ENCODE measurements at places on chromosomes 2 and 18. TPM values are rescaled to one million over a fixed set of nuclear protein-coding genes. Genes with fewer than 3 reads are reported as not detected.

Gene TLX2
- not detected for total RNA-seq

Gene CYP20A1
- total RNA-seq, result 8.9 TPM

- no peaks in the 10 kb centered on the region for H3K4me1 ChIP-seq
- DNase-seq, result no peak
- no peak overlapping the region for H3K27ac ChIP-seq
- no peak overlapping the region for H3K4me3 ChIP-seq
- H3K36me3 ChIP-seq, result no peaks in the 10 kb centered on the region
Measured at GRCh38 chr2:198191651-198192050, 387.3 kb downstream of the PLCL1 start.

- H3K27ac ChIP-seq, result peak overlapping the region; percentile 91
- H3K27me3 ChIP-seq, result no peaks in the 10 kb centered on the region
- H3K36me3 ChIP-seq, result no peaks in the 10 kb centered on the region
- H3K4me3 ChIP-seq, result no peak overlapping the region
- peaks cover 60% of the 10 kb centered on the region for H3K4me1 ChIP-seq
- no peak for DNase-seq
Measured at GRCh38 chr2:108586631-108587030, 52.4 kb downstream of the LIMS1 start.

DNA sequence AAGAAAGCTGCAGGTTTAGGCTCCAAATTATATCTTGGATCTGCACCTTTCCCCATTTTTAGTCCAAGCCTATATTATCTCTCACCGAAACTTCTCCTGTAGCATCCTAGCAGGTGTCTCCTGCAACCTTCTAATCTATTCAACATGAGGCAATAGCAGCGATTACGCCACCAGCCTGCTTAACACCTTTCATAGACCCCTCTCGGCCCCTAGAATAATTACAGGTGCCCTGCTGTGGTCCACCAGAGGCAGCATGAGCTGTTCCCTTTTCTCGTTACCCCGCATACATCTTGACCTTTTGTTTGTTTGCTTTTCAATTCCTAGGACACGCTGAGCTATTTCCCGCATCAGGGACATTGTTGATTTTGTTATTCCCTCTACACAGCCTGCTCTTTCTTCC, 361.9 kb downstream of the CYRIA start:
- DNase-seq, result no peak
- H3K36me3 ChIP-seq, result no peaks in the 10 kb centered on the region
- no peaks in the 10 kb centered on the region for H3K27me3 ChIP-seq

GRCh38 chr2:9377461-9378097, 45.7 kb downstream of the ITGB1BP1 start:
- H3K27me3 ChIP-seq, result no peaks in the 10 kb centered on the region
- peak overlapping the region; percentile 73 for H3K27ac ChIP-seq
- H3K36me3 ChIP-seq, result peaks cover 32% of the 10 kb centered on the region

- no peak overlapping the region for H3K4me3 ChIP-seq
- H3K27me3 ChIP-seq, result no peaks in the 10 kb centered on the region
- H3K36me3 ChIP-seq, result no peaks in the 10 kb centered on the region
- peaks cover 63% of the 10 kb centered on the region for H3K4me1 ChIP-seq
- H3K27ac ChIP-seq, result peak overlapping the region; percentile 36
Measured at GRCh38 chr18:48990481-48991318, 39.9 kb upstream of the SMAD7 start.

GRCh38 chr2:132875193-132875592, 205.2 kb upstream of the LYPD1 start:
- no peaks in the 10 kb centered on the region for H3K36me3 ChIP-seq
- H3K27ac ChIP-seq, result no peak overlapping the region
- no peak for DNase-seq
- no peak overlapping the region for H3K4me3 ChIP-seq
- H3K27me3 ChIP-seq, result no peaks in the 10 kb centered on the region
- H3K4me1 ChIP-seq, result peaks cover 3% of the 10 kb centered on the region

Gene CHRNG
- not detected for total RNA-seq

Gene UGGT1
- total RNA-seq, result 28.8 TPM

- no peaks in the 10 kb centered on the region for H3K27me3 ChIP-seq
- H3K27ac ChIP-seq, result no peak overlapping the region
- peaks cover 34% of the 10 kb centered on the region for H3K4me1 ChIP-seq
- no peak for DNase-seq
- no peaks in the 10 kb centered on the region for H3K36me3 ChIP-seq
- H3K4me3 ChIP-seq, result no peak overlapping the region
Measured at GRCh38 chr2:191569025-191569424, 108.9 kb upstream of the NABP1 start.

GRCh38 chr18:43578706-43579105, 301.4 kb upstream of the SYT4 start:
- H3K36me3 ChIP-seq, result no peaks in the 10 kb centered on the region
- no peak overlapping the region for H3K27ac ChIP-seq
- no peaks in the 10 kb centered on the region for H3K4me1 ChIP-seq

DNA sequence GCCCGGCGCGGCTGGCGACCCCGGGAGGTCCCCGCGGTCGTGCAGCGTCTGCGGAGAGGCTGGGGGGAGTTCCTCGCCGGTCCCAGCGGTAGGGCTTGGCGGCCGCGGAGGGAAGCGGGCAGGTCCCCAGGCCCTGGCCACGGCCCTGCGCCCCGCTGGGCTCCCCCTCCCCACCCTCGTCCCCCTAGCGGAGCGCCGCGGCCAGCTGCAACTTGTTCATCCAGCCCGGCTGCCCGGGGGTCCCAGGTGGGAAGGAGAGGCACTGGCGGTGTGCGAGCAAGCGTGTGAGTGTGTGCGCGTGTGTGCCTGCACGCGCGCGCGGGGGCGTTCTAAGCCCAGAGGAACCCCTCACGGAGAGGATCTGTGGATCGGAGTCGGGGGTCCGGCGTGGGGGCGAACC, 1.3 kb downstream of the PTPRM start:
- peaks cover 17% of the 10 kb centered on the region for H3K4me1 ChIP-seq
- H3K4me3 ChIP-seq, result peak overlapping the region; percentile 92
- DNase-seq, result peak; percentile 56

Gene PRSS56
- total RNA-seq, result not detected

Gene B3GNT7
- 12.6 TPM for total RNA-seq

GRCh38 chr18:33576999-33577646, 896 bp upstream of the ASXL3 start:
- DNase-seq, result no peak
- H3K36me3 ChIP-seq, result no peaks in the 10 kb centered on the region
- peak overlapping the region; percentile 33 for H3K4me3 ChIP-seq
- H3K4me1 ChIP-seq, result no peaks in the 10 kb centered on the region
- H3K27me3 ChIP-seq, result no peaks in the 10 kb centered on the region

DNA sequence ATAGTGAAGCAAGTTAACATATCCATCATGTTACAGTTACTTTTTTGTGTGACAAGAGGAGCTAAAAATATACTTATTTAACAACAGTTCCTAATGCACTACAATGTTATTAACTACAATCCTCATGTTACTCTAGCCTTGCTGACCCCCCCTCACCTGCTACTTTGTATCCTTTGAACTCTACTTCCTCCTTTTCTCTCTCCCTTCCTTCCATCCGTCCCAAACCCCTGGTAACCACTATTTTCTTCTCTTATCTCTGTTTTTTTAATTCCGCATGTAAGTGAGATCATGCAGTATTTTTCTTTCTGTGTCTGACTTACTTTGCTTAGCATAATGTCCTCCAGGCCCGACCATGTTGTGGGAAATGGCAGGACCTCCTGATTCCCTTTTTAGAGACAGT, 59.4 kb downstream of the NPAS2 start:
- peaks cover 65% of the 10 kb centered on the region for H3K4me1 ChIP-seq
- H3K4me3 ChIP-seq, result no peak overlapping the region
- DNase-seq, result no peak
- no peaks in the 10 kb centered on the region for H3K36me3 ChIP-seq

Gene LHCGR
- not detected for total RNA-seq

DNA sequence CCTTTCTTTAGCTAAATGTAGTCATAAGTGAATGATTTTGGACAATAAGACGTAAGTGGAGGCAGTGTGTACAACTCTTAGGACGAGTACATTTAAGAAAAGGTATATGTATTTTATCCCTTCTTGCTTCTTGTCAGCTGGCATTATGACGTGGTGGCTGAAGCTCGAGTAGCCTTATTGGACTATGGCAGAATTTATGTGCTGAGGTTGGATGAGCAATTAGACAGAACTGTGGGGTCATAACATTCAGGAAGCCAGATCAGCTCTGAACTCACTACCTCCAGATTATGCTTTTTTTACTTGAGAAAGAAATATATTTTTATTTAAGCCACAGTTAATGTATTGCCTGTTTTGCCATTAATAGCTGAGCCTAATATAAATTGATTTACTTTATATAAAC, 661.5 kb downstream of the ERBB4 start:
- H3K4me3 ChIP-seq, result no peak overlapping the region
- no peaks in the 10 kb centered on the region for H3K4me1 ChIP-seq
- DNase-seq, result no peak
- H3K27ac ChIP-seq, result no peak overlapping the region
- no peaks in the 10 kb centered on the region for H3K36me3 ChIP-seq
- no peaks in the 10 kb centered on the region for H3K27me3 ChIP-seq

Gene CTIF
- 59.5 TPM for total RNA-seq

DNA sequence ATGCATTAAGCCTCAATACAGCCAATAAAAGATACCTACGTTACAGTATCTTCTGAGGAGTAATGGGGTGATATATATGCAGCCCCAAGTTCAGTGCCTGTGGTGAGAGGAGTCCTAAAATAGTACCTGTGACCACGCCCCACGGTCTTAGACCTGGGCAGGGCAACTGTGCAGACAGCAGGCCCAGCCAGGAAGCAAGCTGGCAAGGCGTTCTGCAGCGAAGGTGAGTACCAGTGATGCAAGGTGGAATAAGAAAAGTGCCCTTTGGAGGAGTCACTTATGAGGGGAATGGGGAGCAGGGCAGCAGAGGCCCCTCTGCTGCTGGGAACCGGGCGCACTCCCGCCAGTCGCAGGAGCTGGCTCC, 12.7 kb upstream of the MAP3K2 start:
- no peak overlapping the region for H3K4me3 ChIP-seq
- no peaks in the 10 kb centered on the region for H3K27me3 ChIP-seq
- no peaks in the 10 kb centered on the region for H3K36me3 ChIP-seq

Gene STEAP3
- total RNA-seq, result 5.7 TPM

- no peaks in the 10 kb centered on the region for H3K27me3 ChIP-seq
- no peak overlapping the region for H3K27ac ChIP-seq
- no peak for DNase-seq
- no peaks in the 10 kb centered on the region for H3K36me3 ChIP-seq
- no peak overlapping the region for H3K4me3 ChIP-seq
Measured at GRCh38 chr2:195687320-195688086, 30.5 kb downstream of the SLC39A10 start.

- H3K36me3 ChIP-seq, result no peaks in the 10 kb centered on the region
- no peak overlapping the region for H3K4me3 ChIP-seq
- H3K27me3 ChIP-seq, result peaks cover 22% of the 10 kb centered on the region
- DNase-seq, result no peak
Measured at GRCh38 chr18:5302606-5303005, 7.1 kb upstream of the ZBTB14 start.

DNA sequence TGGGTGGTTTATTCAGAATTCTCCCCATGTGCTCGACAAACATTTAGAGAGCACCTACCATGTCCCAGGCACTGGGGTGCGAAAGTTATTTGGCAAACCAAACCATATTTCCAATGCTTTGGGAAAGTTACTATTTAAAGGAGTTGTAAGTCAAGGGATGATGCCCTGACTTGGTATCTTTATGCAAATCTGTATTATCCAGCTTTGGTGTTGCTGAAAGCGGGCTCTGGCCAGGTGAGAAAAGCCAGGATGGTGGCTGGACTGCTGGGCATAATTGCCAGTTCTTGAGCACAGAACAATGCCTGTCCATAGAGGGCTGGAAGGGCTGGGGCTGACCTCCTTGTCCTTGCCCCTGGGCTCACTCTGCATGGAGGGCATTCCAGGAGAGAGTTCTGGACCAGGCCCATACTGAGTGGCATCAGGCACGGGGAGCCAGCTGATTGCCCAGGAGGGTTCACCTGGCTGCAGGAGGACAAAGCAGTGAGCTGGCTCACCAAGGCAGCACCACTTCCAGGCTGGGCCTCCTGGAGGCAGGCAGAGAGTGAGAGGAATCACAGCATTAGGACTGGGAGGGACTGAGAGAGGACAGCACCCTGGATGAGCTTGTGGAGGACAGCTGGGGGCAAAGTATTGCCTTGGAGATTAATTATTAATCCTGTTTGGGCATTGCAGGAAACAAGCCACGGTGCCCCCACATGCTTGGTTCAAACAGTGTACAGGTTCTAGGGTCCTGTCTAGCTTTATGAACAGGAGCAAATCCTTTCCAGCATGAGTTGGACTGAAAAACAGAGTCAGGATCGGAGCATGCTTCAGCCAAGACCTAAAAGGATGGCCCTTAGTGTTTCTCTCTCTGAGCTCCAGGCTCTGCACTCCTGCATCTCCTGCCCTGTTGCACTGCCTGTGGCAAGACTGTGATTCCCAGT, 7.1 kb downstream of the KHK start:
- H3K27ac ChIP-seq, result no peak overlapping the region
- no peak for DNase-seq
- peaks cover 13% of the 10 kb centered on the region for H3K4me1 ChIP-seq
- H3K4me3 ChIP-seq, result no peak overlapping the region
- H3K36me3 ChIP-seq, result no peaks in the 10 kb centered on the region

Gene RAB31
- total RNA-seq, result 19.7 TPM

GRCh38 chr2:37149626-37150322, 7.0 kb downstream of the EIF2AK2 start:
- H3K27me3 ChIP-seq, result no peaks in the 10 kb centered on the region
- no peak overlapping the region for H3K27ac ChIP-seq
- peaks cover 15% of the 10 kb centered on the region for H3K4me1 ChIP-seq

DNA sequence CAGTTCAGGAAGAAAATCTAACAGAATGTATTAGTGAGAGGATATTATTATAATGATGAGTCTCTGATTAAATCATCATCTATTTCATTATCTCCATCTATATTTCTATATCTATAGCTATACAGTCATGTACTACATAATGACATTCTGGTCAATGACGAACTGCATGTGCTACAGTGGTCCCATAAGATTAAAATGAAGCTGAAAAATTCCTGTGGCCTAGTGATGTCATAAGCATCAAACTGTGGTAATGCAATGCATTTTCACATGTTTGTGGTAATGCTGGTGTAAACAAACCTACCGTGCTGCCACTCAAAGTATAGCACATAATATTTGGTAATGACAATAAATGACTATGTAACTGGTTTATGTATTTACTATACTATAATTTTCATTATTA, 1127.9 kb upstream of the CHAC2 start:
- H3K36me3 ChIP-seq, result no peaks in the 10 kb centered on the region
- no peak overlapping the region for H3K27ac ChIP-seq
- no peak overlapping the region for H3K4me3 ChIP-seq
- no peak for DNase-seq
- no peaks in the 10 kb centered on the region for H3K4me1 ChIP-seq

Gene NRP2
- 12.3 TPM for total RNA-seq

GRCh38 chr2:156908825-156909224, 348.7 kb upstream of the GALNT5 start:
- no peaks in the 10 kb centered on the region for H3K36me3 ChIP-seq
- no peak for DNase-seq
- H3K27me3 ChIP-seq, result no peaks in the 10 kb centered on the region
- no peak overlapping the region for H3K4me3 ChIP-seq
- no peaks in the 10 kb centered on the region for H3K4me1 ChIP-seq

DNA sequence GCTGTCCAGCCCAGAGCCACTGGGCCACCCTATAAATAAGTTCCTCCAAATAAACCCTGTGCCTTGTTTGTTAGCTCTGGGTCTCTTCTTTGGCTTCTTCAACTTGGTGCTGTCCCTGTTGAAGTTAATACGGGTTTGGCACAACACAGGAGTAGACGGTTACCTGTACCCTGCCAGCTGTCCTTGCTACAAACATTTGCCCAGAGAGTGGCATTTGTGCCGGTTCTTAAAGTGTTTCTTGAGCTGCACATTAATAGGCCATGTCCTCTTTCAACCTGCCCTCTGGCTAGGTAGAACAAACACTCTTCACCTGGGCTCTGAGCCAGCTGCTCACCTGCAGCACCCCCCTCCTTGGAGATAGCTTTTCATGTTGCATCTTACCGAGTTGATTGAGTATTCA, 139.2 kb downstream of the NEDD4L start:
- H3K27me3 ChIP-seq, result no peaks in the 10 kb centered on the region
- H3K36me3 ChIP-seq, result no peaks in the 10 kb centered on the region
- H3K4me1 ChIP-seq, result peaks cover 4% of the 10 kb centered on the region
- no peak overlapping the region for H3K4me3 ChIP-seq
- DNase-seq, result no peak

Gene ESCO1
- total RNA-seq, result 12.9 TPM

Data from heart right ventricle (tissue), 16 donors.